LHCN-M2 (cell line): ENCODE measurements at places on chromosomes 5 and 9. TPM values are rescaled to one million over a fixed set of nuclear protein-coding genes. Genes with fewer than 3 reads are reported as not detected.
A peak's percentile ranks its signal among the peaks of the same experiment; 100 is the strongest.

Gene ELOVL7
- not detected in 2 replicates for total RNA-seq

Gene CCDC192
- not detected in 2 replicates for total RNA-seq

Gene SH3RF2
- 1.2 and 1.9 TPM in 2 replicates for total RNA-seq

Gene CDX1
- not detected in 2 replicates for total RNA-seq

Gene TCF7
- 0.19 and 0.40 TPM in 2 replicates for total RNA-seq

Gene ROPN1L
- total RNA-seq, result 1.1 and 1.3 TPM in 2 replicates

DNA sequence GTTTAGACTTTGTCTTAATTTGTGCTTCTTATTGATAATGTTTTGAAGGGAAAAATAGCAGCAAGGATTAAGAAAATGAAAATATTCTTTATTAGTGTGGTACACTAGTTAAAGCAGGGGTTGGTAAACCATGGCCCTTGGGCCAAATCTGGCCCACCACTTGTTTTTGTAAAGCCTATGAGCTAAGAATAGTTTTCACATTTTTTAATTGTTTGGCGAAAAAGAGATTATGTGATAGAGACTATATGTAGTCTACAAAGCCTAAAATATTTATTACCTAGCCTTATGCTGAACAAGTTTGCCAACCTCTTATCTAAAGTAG is 57.2 kb downstream of the KCNN2 start:
- DNase-seq, result no peak

GRCh38 chr9:12748016-12748415 is 26.8 kb upstream of the LURAP1L start:
- DNase-seq, result peak; percentile 82

DNA sequence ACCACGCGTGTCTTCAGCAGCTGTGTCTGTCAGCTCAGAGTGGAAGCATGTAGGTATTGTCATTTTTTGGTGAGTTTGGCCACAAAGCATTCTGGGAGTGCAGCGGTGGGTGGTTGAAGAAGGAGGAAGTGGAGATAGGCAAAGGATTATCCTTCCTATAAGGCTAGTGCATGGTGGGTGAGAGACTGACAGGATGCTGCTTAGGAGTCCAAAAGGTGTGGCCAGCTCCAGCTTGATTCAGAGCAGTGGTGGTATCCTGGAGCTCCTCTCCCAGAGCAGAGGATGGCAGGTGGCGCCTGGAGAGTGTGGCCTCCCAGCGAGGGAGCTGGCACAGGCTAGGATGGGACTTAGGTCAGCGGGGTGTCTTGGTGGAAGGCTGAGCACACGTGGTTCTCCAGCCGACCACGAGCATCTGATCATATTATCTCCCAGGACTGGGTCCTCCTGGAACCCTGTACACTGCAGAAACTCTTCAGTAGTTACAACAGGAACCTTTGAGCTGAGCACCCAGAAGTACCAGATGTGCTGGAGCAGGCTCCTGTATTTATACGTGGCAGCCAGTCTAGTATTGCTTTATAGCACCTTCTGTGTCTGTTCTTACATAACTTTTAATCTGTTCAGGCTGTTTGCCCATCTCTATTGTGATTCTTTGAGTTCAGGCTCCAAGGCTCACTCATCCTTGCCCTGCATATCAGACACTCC is 29.6 kb downstream of the MAML1 start:
- peak; percentile 39 for DNase-seq

GRCh38 chr5:4643190-4643589 is 496.9 kb upstream of the ADAMTS16 start:
- DNase-seq, result no peak

DNA sequence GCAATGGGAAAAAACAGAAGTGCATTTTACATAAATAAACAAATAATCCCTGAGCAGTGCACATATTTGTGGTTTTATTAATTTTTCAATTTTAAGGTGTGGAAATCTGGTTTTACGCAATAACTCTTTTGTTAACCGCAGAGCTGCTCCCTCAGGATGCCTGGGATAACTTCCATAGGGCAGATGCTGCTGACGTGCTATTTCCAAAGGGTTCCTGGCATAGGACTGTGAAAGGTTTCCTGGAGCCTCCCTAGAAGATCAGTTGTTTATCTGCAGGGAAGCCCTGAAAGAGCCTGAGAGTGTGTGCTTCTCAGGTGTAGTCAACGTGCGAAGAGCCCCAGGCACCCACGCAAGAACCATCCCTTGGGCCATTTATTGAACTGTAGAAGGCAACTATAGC is 443.5 kb downstream of the PLK2 start:
- DNase-seq, result peak; percentile 79

- no peak for DNase-seq
Observed at GRCh38 chr9:116774421-116775180, 87.5 kb downstream of the TRIM32 start.

- no peak for DNase-seq
Observed at GRCh38 chr5:174301848-174302625, 256.5 kb downstream of the NSG2 start.

GRCh38 chr9:113579283-113580040 is 115.9 kb downstream of the RGS3 start:
- peak; percentile 98 for DNase-seq

- DNase-seq, result peak; percentile 77
Observed at GRCh38 chr5:96297290-96297689, 135.8 kb downstream of the PCSK1 start.

DNA sequence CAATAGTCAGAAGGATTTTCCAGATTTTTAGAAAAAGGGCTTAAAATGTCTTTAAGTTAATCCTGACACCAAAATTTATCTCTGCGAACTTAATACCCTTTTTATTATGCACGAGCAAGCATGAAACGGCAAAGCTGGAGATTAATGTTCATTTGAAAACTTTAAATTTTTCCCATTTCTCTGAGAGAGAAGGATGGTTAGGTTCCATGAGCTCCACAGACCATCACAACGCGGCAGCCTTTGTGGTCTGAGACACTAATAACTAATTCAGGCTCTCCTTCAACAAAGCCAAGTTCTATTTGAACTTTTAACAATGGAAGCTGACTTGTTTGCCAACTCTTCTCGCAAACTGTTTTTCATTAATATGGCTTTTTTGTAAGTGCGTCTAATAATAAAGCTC is 94.7 kb downstream of the MYO10 start:
- DNase-seq, result no peak

DNA sequence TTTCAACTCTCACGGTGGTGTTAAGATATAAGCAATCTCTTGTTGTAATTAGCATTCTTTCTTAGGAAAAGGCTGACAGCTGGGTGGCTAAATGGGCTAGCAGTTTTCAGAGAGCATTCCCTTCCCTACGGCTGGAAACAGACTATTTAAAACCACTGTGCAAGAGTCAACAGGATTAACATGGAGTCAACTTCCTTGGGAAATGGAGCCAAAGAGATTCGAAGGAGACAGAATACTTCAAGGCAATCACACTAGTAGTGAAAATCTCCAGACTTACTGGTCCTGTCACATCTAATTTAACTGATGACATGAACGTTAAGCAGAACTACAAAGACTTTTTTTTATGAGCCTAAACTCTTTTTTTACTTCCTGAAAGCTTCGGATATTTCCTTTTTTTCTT is 453.3 kb upstream of the ITGA1 start:
- DNase-seq, result no peak

DNA sequence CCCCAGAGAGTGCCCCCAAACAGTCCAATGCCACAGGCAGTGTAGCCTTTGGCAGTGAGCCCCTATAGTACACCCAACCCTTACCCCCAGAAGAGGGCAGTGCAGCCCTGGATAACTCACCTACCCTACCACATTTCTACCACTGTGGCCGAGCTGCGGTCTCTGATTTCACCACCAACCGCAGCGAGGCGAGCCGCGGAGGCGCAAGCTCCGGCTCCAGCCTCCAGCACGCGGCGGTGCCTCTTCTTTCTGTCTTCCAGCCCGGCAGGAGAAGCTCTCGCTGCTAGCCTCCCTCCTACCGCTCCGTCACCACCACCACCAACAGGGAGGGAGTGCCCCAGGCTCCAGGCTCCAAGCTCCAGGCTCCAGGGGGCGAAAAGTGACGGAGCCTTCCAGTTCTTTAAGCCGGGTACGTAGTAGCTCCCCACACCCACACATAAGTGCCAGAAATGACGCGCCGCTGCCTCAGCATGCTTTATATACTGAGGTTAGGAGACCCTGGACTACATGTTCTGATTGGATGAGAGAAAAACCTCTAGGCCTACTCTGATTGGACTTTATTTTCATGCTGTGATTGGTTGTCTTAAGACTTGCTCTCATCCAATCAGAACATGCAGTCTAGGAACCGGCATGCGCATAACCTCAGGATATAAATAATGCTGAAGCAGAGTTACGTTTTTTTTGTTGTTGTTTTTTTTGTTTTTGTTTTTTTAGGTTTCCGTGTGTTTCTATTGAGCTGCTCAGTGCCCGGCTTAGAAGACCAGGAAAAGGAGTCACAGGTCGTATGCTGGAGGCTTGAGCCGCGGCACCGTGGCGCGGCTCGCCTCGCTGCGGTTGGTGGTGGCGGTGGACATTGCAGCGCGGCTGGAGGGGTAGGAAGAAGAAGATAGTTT is at the start of gene PCAT7:
Gene PCAT7, plus strand, starts transcription at position 645 of the 893 bp plus-strand sequence.
- no peak for DNase-seq

DNA sequence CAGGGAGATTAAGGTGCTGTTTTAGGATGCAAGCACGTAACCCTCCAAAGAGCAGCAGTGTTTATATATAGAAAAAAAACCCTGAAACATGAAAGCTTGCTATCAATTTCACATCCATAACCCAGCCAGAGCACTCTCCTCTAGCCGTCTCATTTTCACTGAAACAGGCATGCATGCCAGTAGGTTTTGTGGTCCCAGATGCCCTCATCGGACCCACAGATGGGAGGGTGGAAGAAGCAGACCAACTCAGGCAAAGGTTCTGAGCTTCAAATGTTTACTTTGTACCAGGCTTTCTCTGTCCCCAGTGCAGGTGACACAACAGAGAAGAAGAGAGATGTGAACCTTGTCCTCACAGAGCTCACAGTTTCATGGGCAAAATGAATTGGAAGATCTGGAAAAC is 127.4 kb upstream of the ATP10B start:
- DNase-seq, result no peak

DNA sequence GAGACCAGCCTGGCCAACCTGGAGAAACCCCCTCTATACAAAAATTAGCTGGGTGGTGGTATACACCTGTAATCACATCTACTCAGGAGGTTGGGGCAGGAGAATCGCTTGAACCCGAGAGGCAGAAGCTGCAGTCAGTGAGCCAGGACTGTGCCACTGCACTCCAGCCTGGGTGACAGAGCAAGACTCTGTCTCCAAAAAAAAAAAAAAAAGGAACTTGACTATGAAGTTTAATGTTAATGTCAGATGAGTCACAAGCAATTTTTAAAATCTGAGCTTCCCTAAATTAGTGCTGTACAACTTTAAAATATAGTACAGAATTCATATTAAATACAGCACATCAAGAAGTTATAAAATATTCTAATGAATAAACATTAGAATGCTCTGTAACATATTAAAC is 1.5 kb downstream of the MEIKIN start:
- DNase-seq, result no peak

DNA sequence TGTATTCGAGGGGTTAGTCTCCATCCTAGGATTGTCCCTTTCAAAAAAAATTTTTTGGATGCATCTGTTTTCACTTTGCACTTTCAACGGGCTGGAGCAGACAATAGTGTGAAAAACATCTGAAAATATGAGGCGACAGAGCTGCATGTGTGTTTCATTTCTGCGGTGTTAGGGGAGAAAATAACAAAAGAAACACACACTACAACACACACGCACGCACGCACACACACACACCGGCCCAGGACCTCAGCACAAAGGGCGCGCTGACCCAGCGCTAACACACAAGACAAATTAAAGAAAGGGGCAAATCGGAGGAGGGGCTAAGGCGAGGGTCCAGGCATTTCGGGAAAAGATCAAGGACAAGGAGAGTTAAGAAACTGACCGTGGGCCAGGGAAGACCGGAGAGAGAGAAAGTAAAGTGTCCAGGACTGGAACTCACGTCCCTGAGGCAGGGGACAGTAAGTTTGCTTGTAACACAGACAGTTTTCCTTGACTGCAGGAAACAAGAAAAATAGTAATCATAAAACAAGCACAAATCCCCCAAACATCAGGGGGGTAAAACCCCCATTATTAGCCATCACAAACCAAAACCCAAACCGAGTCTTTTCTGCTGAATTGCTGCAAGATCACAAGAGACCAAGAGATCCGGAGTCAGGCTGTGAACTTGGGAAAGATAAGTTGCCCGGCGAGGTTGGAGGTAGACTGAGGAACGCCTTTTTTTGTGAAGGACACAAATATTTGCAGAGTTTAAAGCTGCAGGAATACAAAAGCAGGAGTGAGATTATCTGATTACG is 302.1 kb downstream of the PARP8 start:
- no peak for DNase-seq

DNA sequence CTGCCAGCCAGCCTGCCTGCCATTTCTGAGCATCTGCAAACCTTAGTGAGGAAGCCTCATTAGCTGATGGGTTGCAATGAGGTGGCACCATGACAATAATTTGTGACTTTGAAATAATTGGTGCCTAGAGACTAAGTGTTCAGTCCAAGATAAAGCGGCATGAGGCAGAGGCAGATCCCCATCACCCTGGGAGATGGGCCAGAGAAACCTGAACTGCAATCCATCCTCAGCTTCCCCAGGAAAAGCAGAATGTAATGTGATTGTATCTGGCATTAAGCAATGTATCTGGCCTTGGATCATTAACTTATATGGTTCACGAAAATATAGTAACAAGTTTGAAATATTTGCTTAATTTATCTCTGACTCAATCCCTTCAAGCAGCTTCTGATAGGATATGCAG is 101.0 kb downstream of the SPOCK1 start:
- no peak for DNase-seq

DNA sequence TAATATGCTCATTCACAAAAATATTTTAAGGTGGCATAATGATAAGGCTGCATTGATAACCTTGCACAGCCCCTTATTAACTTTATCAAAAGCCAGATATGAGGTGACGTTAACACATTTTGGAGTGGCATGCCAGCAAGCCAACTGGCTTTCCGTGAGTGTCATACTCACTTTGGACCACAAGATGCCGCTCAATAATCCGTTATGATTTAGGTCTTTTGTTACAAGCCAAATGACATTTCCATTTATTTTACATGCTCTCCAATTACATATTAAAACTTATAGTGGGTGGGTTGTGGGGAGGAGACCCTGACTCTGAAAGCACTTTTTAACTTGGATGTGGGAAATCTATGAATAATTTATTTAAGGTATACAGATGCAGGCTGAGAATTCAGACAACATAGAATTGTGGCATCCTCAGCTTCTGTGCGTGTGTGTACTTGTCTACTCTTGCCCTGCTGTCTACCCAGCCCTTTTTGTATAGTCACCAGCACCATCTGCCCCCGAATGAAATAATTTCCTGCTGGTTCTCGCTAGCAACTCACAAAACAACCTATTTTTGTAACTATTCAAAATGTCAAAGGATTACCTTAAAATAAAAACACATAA is 305.1 kb downstream of the PSAT1 start:
- peak; percentile 55 for DNase-seq

DNA sequence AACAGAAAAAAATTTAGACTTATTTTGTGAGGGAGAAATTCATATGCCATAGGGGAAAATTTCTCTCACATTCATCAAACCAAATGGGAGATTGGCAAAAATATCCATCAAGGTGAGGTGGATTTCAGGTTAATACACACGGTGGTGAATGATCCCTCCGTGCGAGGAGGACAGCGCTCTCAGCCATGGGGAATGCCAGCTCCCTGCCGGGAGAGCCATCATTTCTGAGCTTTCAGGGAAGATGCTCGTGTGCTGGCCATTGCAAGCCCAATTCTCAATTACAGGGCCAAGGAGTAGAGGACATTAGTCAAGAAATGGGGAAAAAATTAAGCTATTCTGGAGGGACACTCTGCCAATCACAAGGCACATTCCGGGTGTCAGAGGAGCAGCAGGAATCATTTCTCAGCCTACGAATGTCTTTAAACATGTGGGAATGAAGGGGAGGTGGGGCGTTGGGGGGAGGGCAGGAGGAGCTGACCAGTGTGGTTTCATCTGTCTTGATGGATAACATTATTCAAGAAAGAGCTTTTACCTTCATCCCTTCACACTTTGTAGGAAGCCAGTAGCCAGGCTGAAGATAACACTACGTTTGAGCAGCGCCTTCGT is 165.5 kb downstream of the DAB2IP start:
- no peak for DNase-seq
